Central memory CD8-positive, alpha-beta T cell (primary cell): ENCODE measurements at places on chromosomes 5 and 9.

- H3K36me3 ChIP-seq: peaks cover 44% of the 10 kb centered on the region
- H3K27ac ChIP-seq: peak overlapping the region; percentile 72
- peak overlapping the region; percentile 91 for H3K4me3 ChIP-seq
- DNase-seq: no peak
Measured at GRCh38 chr9:127897193-127897692, 2.2 kb downstream of the ST6GALNAC6 start.

- H3K27me3 ChIP-seq: no peaks in the 10 kb centered on the region
- peaks cover 14% of the 10 kb centered on the region for H3K36me3 ChIP-seq
- H3K4me1 ChIP-seq: peaks cover 7% of the 10 kb centered on the region
- DNase-seq: no peak
- no peak overlapping the region for H3K27ac ChIP-seq
- H3K4me3 ChIP-seq: no peak overlapping the region
Measured at GRCh38 chr5:119105971-119106370, 35.1 kb downstream of the DMXL1 start.

DNA sequence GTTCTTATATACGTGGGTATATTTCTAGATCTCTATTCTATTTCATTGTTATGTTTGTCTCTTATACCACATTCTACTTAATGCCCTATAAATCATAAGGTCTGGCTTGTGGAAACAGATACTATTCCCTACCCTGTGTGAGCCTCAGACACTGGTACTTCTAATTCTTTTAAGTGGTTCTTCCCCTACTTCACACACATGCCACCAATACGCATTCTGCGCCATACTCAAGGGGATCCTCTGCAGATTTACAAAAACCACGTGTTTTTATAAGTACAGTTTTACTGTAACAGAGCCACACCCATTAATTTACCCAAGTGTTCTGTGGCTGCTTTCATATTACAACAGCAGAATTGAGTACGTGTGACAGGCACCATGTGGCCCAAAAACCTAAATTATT is 195.6 kb downstream of the SAXO1 start:
- H3K27me3 ChIP-seq: peaks cover 15% of the 10 kb centered on the region
- H3K36me3 ChIP-seq: no peaks in the 10 kb centered on the region
- H3K27ac ChIP-seq: no peak overlapping the region
- DNase-seq: no peak
- no peak overlapping the region for H3K4me3 ChIP-seq

DNA sequence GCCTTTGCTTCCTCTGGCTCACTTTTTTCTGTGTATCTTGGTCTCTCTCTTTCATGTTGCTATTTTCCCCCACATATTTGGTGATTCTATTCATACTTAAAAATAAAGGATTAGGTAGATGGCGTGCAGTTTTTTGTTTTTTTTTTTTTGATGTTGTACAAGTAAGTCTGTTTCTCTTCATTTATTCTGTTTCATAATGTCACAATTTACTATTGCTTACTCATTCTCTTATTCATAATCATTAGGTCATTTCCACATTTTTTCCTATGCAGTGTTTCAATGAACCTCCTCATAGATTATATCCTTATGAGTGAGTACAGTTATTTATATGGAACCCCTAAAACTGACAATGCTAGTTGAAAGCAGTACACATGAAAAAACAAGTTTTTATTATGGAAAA is 136.3 kb downstream of the APBA1 start:
- H3K27ac ChIP-seq: no peak overlapping the region
- H3K4me1 ChIP-seq: no peaks in the 10 kb centered on the region

DNA sequence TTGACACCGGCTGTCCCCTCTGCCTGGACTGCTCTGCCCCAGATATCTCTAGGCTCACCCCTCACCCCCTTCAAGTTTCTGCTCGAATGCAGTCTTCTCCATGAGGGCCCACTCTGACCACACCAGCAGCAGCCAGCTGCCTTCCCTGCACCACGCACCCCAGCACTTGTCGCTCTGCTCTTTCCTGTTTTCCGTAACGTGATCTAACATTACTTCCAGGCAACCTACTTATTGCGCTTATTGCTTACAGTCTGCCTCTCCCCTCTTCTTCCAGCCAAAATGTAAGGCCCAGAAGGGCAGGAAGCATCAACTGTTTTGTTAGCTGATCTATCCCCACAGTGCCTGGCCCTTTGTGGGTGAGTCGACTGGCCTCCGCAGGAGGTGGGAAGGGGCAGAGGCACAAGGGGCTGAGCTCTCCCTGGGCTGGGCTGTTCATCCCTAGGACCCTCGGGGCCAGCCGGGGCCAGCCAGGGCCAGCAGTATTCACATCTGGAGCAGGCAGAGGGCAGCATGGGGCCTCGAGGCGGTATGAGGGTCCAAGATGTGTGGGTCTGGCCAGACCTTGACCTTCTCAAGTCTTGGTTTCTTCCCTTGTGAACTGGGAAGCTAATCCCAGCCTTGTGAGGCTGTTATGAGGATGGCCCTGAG is 11.6 kb upstream of the DBN1 start:
- no peak for DNase-seq
- no peak overlapping the region for H3K4me3 ChIP-seq
- H3K4me1 ChIP-seq: no peaks in the 10 kb centered on the region
- H3K27me3 ChIP-seq: no peaks in the 10 kb centered on the region
- peaks cover 6% of the 10 kb centered on the region for H3K36me3 ChIP-seq
